Stimulated activated CD4-positive, alpha-beta T cell treated with anti-CD3 and anti-CD28 coated beads, TNF-alpha, amount 100 ng/mL, for 24 hours (primary cell): ENCODE measurements at places on chromosomes 12 and 14.
A peak's percentile ranks its signal among the peaks of the same experiment; 100 is the strongest.

DNA sequence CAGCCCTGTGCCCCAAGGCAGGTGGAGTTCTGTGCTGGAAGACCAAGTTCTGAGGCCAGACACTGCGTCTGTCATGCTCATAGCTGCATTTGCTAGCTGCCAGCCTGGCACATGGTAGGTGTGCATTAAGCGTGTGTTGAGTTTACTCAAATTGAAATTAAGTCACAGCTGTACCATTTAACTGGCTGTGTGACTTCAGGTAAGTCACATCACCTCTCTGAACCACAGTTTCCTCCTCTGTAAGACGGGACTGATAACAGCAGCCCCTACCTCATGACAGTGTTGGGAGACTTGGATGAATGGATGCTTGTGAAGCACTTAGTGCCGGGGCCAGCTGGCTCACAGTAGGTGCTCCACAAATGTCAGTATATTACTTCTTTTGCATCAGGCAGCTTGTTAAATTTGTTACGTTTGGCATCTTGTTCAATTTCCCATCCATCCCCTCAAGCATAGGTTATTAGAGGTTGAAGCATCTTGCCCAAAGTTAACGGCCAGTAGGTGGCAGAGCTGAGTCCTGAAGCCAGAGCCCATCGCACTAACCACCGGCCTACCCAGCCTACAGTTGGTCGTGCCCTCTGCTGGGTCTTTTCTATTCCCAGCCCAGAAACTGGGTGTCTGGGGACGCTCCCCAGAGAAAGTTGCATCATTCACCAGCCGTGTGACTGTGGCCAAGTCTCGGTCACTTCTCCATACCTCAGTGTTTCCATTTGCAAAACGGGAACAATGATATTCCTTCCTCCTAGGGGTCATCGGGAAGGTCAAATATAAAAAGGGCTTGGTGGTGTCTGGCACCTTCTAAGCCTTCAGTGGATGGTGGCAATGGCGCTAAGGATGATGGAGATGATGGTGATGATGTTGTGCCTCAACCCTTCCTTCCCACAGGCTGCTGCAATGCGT is 4.5 kb downstream of the DAO start:
- DNase-seq, result peak; percentile 52

DNA sequence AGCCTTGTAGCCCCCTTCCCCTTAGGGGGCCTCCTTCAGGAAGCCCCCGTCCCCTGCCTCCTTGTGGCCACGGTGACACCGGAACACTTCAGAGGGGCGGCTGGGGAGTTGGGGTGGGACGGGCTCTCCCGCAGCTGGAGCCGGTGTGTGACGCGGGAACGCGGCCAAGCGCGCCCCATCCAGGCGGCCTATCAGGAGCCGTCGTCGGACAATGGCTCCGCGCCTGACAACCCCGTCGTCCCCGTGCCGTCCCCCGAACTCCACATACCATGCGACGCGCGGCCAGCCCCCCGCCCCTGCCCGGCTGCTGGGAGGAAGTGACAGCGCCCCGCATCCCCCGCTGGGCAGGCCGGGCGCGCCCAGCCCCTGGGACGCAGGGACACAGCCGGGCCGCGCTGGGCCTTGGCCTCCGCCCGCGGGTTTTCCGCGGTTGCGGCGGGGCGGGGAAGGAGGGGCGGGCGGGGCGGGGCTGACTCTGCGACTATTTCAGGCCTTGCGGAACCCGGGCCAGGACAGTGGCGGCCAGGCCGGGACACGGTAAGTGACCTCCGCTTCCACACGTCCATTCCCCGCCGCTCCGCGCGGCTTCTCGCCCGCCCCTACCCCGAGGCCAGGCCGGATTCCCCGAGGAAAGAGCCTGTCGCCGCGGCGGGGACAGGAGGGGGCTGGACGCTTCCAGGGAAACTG is at the start of gene TNFAIP2:
TSS of gene TNFAIP2 (plus strand) at position 515 of the 687 bp plus-strand sequence. CDS start 2,997 bp downstream, outside the sequence.
- no peak for DNase-seq

DNA sequence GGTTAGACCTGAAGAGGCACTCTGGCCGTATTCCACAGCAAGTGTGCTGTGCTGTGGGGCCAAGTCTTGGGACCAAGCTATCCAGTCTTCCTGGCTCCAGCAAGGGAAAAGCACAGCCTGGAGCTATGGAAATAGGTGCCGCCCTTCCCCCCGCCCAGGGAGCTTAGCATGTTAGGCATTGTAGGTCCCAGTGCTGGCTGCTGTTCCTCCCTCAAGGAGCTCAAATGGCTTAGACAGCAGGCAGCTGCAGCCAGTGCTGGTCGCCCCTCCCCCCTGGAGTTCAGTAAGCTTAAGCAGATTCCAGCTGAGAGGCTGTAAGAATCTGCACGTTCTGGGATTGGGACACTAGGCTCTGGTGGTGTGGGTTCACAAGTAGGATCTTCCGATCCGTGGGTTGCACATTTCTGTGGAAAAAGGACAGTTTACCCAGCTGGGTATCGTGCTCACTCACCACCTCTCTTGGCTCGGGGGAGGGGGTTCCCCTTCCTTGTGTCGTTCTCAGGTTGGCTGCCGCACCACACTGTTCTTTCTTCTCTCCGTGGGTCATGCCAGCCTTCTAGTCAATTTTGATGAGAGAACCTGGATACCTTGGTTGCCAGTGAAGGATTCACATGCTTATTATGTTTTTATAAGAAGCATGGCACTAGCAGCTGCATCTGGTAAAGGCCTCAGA is 127.3 kb downstream of the CNTN1 start:
- no peak for DNase-seq

GRCh38 chr12:47801904-47802246 is 17.8 kb downstream of the HDAC7 start:
- DNase-seq, result no peak

DNA sequence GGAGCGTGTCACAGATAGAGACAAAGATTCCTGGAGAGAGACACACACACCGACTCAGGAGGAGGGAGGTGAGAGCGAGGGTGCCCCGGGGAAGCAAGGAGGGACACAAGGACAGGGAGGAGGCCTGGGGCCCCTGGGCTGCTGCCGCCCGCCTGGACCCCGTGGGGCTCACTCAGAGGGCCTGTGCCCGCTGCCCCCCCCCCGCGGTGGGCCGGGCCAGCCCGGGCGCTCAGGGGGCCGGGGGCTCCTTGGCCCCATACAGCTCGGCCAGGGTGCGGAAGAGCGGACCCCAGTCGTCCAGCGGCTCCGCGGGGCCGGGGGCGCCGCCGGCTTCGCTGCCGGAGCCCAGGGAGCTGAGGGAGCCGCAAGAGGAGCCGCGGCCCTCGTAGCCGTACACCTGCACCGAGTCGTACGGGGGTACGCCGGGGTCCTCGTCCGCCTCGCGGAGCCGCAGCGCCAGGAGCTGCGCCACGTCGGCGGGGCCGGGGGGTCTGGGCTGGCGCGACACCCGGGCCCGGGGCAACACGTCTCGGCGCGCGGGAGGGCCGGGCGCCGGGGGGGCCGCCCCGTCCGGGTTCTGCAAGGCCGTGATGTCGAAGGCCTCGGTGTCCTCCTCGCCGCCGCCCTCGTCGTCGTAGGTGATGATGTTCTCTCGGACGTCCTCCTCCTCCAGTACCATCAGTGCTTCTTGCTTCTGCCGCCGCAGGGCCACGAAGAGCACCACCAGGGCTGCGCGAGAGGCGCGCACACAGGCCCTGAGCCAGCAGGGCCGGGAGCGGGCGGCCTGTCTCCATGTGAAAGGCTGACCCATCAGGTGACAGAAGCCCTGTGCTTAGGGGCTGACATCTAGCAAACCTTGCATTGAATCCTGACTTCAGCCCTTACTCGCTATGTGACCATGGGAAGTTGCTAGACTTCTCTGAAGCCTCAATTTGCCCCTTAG is 6.0 kb downstream of the PSMB11 start:
- DNase-seq, result no peak

DNA sequence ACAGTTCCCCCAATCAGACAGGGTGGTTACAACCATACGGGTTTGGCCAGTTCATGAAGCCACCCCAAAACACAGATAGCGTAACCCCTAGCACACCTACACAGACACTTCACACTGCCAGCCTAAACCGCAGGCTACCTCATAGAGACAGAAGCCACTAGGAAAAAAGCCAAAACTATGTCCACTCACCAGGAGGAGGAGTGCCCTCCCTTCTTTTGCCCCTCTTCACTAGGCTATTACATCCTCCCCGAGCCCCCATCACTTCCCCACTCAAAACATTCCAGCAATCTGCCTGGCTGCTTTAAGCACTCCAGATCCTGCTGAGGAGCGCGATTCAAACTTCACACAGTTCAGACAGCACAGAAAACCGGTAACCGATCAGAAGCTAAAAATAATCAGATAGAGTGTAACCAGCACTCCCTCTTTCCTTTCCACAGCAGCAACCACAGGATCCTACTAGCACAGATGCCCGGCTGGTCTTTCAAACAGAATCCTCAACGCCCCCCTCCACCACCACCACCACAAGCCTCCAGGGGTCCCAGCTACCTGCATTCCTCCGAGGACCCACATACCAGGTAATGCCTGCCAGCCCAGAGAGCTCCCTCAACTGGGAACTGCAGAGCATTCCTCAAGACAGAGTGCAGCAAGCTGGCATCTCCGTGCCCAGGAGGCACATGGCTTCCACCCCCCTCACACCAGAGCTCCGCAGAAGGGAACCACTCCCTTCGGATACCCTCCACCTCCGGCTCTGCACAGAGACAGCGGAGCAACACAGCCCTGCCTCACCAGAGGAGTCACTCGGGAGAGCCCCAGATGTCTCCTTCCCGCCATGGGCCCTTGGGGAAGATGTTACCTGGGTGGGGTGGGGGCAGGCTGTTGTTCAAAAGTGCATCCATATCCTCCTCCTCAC is 1.5 kb downstream of the CHD4 start:
- DNase-seq, result no peak

- no peak for DNase-seq
Observed at GRCh38 chr14:60502541-60502940, 6.4 kb upstream of the SIX6 start.
